ENCODE measurements at places on chromosomes 6 and 20.

DNA sequence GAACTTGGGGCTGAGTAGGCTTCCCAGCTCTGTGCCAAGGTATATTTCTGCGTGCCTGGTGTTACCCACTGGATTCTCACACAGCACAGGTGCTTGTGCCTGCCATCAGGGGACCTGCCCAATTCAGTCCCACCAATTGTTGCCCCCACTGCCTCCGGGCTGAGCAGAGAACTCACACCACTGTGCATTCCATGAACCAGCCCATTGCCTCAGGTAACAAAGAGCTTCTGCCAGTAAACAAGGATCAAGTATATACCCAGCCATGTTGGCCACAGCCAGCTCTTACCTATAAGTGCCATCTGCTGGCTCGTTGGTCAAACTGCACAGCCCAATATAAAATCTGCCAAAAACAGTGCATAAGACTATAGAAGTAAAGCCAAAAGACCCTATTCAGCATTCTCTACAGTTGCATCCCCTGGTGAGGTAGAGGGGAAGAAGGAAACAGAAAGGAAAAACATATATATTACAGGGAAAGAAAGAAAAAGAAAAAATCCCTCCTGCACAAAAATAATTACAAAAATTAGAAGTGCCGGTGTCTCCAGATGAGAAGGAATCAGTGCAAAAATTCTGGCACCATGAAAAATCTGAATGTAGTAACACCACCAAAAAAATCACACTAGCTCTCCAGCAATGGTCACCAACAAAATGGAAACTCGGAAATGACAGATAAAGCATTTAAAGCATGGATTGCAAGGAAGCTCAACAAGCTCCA is 241.4 kb downstream of the IBTK start:
- H3K36me3 ChIP-seq = no peaks in the 10 kb centered on the region
- no peaks in the 10 kb centered on the region for H3K27me3 ChIP-seq
- H3K4me1 ChIP-seq = no peaks in the 10 kb centered on the region
- no peak for DNase-seq
- H3K27ac ChIP-seq = no peak overlapping the region

GRCh38 chr6:6436946-6437345 is 116.5 kb upstream of the F13A1 start:
- H3K4me1 ChIP-seq = no peaks in the 10 kb centered on the region
- H3K4me3 ChIP-seq = no peak overlapping the region
- H3K27ac ChIP-seq = no peak overlapping the region
- DNase-seq = no peak
- no peaks in the 10 kb centered on the region for H3K36me3 ChIP-seq

DNA sequence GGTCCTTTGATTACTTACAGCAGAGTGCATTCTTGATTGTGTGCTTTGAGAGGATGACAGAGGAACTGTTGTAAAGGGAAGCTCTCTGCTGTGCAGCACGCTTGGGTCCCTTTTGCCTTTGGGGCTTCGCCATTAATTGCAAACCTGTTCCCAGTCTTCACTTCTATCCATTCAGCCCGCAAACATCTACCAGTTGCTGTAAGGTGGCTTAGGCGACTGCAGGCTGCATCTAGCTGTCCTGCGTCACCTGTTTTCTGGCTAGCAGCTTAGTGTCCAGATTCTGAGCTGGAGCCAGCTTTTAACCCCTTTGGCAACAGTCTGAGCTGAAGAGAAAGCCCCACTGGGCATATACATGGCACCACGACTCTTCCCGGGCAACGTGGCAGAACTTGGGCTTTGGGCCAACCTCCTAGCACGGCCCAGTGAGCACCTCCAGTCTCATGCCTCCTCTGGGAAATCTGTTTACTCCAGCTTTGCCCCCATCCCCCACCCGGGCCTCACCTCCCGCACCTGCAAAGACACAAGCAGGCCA is 2.5 kb upstream of the FASTKD5 start:
- no peak for DNase-seq
- peaks cover 19% of the 10 kb centered on the region for H3K36me3 ChIP-seq
- H3K4me3 ChIP-seq = no peak overlapping the region
- peaks cover 3% of the 10 kb centered on the region for H3K27me3 ChIP-seq
- peaks cover 25% of the 10 kb centered on the region for H3K4me1 ChIP-seq
- H3K27ac ChIP-seq = no peak overlapping the region

GRCh38 chr6:145051661-145052060 is 683.7 kb downstream of the EPM2A start:
- no peaks in the 10 kb centered on the region for H3K4me1 ChIP-seq
- H3K36me3 ChIP-seq = peaks cover 2% of the 10 kb centered on the region

- peaks cover 33% of the 10 kb centered on the region for H3K27me3 ChIP-seq
- H3K36me3 ChIP-seq = no peaks in the 10 kb centered on the region
These were observed 77.0 kb downstream of the MRPL14 start for GRCh38 chr6:44049989-44050871.

DNA sequence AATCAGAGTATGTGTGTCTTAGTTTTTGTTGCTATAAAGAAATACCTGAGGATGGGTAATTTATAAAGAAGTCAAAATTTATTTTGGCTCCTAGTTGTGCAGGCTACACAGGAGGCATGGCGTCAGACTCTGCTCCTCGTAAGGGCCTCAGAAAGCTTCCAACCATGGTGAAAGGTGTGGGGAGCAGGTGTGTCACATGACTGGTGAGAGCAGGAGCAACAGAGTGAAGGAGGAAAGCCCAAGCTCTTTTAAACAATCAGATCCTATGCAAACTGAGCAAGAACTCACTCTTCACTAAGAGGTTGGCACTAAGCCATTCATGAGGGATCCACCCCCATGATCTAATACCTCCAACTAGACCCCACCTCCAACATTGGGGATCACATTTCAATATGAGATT is 1524.3 kb downstream of the HACE1 start:
- H3K27me3 ChIP-seq = no peaks in the 10 kb centered on the region
- H3K4me1 ChIP-seq = no peaks in the 10 kb centered on the region
- H3K36me3 ChIP-seq = no peaks in the 10 kb centered on the region
- H3K4me3 ChIP-seq = no peak overlapping the region
- DNase-seq = no peak

- no peaks in the 10 kb centered on the region for H3K4me1 ChIP-seq
- peaks cover 9% of the 10 kb centered on the region for H3K27me3 ChIP-seq
- H3K4me3 ChIP-seq = no peak overlapping the region
- no peak for DNase-seq
These were observed 48.5 kb downstream of the COL12A1 start for GRCh38 chr6:75157336-75157735.

DNA sequence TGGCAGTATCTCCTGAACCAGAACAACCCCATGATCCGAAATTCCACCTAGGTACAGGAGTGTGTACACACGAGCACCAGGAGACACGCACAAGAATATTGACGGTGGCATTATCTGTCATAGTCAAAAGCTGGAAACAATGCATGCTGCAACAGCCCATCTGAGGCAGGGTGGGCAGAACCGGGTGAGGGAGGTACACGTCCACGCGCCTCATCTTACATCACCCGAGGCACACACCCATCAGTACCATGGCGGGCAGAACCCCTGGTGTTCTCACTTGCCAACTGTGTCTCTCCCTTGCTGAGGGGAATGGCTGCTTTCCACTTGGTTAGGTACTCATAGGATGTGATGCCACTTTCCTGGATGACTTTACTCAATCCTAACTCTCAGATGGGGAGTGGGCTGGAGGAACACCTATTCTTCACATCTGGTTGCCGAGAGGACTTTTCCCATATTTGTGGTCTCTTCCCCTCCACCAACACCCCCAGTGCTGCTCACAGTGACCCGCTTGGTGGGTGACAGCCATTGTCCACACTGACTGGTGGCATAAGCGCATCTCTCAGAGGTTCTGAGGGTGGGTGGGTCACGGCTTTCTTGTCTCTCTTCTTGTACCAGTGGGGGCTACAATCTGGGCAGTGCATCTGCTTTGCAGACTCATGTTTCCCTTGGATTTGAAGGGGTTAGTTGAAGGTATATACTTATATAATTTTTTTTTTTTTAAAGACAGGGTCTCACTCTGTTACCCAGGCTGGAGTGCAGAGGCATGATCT is 13.5 kb downstream of the PPP1R3G start:
- no peak overlapping the region for H3K4me3 ChIP-seq
- H3K36me3 ChIP-seq = no peaks in the 10 kb centered on the region

DNA sequence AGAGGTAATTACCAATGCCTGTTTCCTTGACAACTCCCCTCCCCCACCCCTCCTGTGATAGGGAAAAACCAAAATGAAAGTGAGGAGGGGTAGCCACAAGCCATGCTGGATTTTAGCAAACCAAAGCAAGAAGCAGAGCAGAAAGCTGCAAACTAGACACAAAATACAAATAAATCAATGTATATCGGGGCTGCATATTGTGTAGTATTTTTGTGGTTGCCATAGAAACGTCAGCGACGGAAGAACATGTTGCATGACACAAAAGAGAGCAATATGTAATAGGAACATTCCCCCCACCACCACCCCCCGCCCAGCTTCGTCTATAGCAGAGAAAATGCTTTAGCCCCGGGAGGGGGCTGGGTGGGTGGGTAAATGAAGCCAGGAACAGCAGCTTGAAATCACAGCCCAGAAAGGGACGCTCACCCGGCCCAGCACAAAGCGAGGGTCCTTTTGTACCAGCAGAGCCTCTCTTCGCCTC is 548 bp downstream of the AGPAT4 start:
- no peaks in the 10 kb centered on the region for H3K27me3 ChIP-seq
- peak overlapping the region; percentile 96 for H3K27ac ChIP-seq
- H3K4me1 ChIP-seq = peaks cover 18% of the 10 kb centered on the region
- peak overlapping the region; percentile 92 for H3K4me3 ChIP-seq

GRCh38 chr6:37502703-37503291 is 3.1 kb upstream of the CCDC167 start:
- H3K27ac ChIP-seq = peak overlapping the region; percentile 99
- DNase-seq = peak; percentile 77
- H3K4me1 ChIP-seq = peaks cover 52% of the 10 kb centered on the region
- H3K36me3 ChIP-seq = peaks cover 37% of the 10 kb centered on the region
- H3K27me3 ChIP-seq = no peaks in the 10 kb centered on the region

DNA sequence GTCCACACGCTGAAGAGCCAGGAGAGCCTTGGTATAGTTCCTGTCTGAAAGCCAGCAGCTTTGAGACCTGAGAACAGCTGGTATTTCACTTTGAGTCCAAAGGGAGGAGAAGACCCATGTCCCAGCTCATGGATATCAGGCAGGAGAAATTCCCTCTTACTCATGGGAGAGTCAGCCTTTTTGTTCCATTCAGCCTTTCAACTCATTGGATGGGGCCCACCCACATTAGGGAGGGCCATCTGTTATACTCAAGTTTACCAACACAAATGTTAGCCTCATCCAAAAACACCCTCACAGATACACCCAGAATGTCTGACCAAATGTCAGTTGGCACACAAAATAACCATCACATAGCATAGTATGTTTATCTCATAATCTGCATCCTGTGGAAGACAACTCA is 80.1 kb downstream of the GMDS start:
- no peak overlapping the region for H3K27ac ChIP-seq
- H3K27me3 ChIP-seq = no peaks in the 10 kb centered on the region
- H3K4me3 ChIP-seq = no peak overlapping the region
- H3K36me3 ChIP-seq = no peaks in the 10 kb centered on the region
- H3K4me1 ChIP-seq = peaks cover 30% of the 10 kb centered on the region

- H3K36me3 ChIP-seq = peaks cover 28% of the 10 kb centered on the region
- H3K27me3 ChIP-seq = no peaks in the 10 kb centered on the region
- H3K27ac ChIP-seq = no peak overlapping the region
- H3K4me3 ChIP-seq = no peak overlapping the region
- no peaks in the 10 kb centered on the region for H3K4me1 ChIP-seq
These were observed 29.4 kb upstream of the RNF8 start for GRCh38 chr6:37324131-37325033.

GRCh38 chr6:22636452-22636851 is 67.1 kb downstream of the HDGFL1 start:
- no peak for DNase-seq
- no peaks in the 10 kb centered on the region for H3K4me1 ChIP-seq
- H3K27ac ChIP-seq = no peak overlapping the region
- H3K27me3 ChIP-seq = no peaks in the 10 kb centered on the region

DNA sequence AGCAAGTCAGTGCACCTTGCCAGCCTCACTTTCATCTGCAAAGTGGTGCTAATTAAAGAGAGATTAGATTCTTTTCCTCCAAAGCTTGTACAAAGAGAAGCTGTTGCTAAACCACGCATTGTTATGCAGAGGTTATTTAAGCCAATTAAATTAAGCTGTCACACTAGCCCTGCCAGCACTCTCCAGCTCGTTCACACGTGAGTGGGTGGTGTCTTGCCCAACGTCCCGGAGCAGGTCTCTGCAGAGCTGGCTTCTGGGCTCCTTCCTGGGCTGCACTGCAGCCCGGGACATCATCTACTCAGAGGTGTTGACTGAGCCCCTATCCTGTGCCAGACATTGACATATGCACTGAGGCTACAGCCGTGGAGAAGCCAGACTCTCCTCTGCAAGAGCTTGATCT is 401.6 kb upstream of the SULF2 start:
- H3K4me3 ChIP-seq = no peak overlapping the region
- no peaks in the 10 kb centered on the region for H3K4me1 ChIP-seq
- H3K27ac ChIP-seq = no peak overlapping the region

DNA sequence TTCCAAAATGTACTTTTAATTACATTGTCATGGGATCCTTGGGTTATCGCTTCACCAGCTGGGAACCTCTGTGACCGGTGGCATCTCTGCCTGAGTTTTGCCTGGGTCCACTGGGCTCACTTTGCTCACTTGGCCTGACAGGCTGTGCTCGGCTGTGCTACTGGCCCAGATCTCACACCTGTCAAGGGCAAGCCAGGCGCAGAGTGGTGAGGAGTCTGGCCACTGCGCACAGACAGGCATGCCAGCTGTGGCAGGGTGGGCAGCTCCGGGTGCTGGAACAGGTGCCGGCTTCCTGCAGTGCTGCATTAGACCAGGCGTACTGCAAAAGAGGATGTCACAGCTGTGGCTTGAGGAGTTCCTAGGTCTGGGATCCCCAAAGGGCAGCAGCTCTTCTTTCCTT is 489.8 kb downstream of the TENT5A start:
- H3K27me3 ChIP-seq = no peaks in the 10 kb centered on the region
- H3K4me3 ChIP-seq = no peak overlapping the region
- no peaks in the 10 kb centered on the region for H3K4me1 ChIP-seq
- DNase-seq = no peak
- no peaks in the 10 kb centered on the region for H3K36me3 ChIP-seq

GRCh38 chr6:118992186-118992795 is 57.3 kb upstream of the MCM9 start:
- H3K36me3 ChIP-seq = no peaks in the 10 kb centered on the region
- no peaks in the 10 kb centered on the region for H3K27me3 ChIP-seq
- no peak for DNase-seq
- H3K4me3 ChIP-seq = no peak overlapping the region

DNA sequence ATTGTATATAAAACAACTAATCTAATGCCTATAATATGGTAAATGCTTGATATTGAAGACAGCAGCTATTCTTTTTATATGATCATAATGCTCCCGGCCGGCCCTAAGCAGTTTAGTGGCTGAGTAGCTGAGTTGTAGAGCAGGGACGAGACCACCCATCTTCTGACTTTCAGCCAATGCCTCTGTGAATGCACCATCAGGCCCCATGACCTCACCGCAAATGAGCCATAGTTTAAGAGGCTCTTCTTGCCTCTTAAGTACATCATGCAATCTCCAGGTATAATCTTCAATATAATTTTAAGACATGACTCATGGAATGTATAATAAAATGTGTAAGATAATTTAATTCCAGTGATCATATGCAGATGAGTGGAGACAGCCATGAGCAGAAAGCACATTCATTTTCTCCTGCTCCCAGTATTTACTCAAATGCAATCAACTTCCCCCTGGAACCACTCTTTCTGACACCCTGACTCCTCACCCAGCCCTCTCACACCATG is 78.9 kb upstream of the SNX9 start:
- DNase-seq = no peak
- H3K36me3 ChIP-seq = no peaks in the 10 kb centered on the region
- peaks cover 27% of the 10 kb centered on the region for H3K27me3 ChIP-seq
- no peak overlapping the region for H3K27ac ChIP-seq

Data from effector memory CD8-positive, alpha-beta T cell (primary cell).